ENCODE measurements at places on chromosomes 5 and 9.

DNA sequence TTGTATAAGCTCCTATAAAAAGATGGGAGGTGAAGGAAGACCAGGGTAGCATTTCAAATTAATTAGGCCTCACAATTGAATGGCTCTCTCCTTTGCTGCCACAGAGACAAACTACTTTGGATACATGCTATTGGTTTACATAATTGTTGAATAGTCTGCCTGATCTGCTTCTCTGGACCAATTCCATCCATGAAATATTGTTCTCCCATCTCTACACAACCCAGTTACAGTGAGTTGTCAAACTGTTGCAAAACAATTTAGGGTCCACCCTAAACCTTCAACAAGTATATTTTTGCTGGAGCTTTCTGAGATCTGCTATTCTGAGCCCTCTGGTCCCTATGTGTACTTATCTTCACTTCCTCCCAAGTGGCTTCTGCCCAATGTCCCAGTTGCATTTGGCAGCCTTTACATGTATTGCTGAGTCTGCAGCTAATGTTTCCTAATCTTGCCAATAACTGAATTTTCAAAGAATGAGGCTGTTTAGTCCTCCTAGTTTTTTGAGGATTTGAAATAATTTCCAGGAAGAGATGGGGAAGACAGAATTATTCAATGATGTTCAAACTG lies 38.9 kb downstream of the AGTPBP1 start:
- DNase-seq, result no peak

- DNase-seq, result peak; percentile 28
Observed at GRCh38 chr5:98927242-98927988, 1.4 kb downstream of the CHD1 start.

DNA sequence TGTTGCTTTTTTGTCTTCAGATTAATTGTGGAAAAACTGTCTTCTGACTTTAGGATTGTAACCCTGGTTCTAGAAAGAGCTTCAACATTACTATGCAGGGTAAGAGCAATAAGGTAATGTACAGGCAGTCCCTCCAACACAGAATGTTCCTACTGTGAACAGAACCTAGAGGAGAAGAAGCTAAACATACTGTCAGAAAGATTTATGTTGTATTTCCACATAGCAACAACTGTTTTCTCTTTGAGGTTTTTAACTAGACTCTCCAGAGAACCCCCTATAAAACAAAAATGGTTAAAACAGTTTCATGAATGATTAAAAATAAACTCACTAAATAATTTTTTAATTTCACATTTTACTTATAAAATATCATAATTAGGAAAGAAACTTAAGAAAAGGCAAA lies 64.3 kb upstream of the NAA35 start:
- DNase-seq, result no peak

GRCh38 chr5:22835686-22836085 lies 17.5 kb downstream of the CDH12 start:
- DNase-seq, result no peak

- DNase-seq, result no peak
Observed at GRCh38 chr5:89173528-89173927, 290.5 kb upstream of the MEF2C start.

DNA sequence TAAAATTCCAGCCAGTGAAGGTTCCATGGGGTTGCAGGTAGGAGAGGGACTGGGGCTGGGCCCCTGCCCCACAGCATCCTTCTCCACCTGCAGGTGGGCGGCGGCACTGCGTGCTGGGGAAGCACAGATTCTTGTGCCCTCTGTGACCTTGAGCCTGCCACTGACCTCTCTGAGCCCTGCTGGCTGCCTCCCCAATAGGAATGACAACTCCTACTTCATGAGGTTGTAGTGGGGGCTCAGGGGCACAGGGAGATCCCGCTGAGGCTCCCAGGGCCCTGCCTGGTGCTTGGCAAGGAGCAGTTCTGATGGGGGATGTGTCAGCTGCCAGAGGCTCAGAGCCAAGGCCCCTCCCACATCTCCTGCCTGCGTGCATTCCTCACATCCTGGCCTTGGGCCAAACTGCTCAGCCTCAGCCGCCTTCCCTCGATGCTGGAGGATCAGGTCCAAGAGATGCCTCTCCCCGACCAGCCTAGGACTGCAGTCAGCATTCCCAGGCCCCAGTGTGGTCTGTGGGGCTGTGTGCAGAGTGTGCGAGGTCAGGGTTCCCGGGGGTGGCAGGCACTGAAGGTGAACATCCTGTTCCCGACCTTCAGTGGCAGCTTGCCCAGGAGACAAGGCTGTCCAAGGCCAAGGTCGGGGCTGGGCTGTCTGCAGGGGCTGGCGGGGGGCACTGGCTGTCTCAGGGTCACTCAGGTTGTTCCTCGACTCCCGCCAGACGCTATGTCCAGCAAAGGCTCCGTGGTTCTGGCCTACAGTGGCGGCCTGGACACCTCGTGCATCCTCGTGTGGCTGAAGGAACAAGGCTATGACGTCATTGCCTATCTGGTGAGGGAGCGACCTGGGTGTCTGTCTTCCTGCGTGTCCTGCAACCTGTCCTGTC lies 7.0 kb downstream of the ASS1 start:
- no peak for DNase-seq

- no peak for DNase-seq
Observed at GRCh38 chr9:26748449-26749058, 144.0 kb downstream of the CAAP1 start.

DNA sequence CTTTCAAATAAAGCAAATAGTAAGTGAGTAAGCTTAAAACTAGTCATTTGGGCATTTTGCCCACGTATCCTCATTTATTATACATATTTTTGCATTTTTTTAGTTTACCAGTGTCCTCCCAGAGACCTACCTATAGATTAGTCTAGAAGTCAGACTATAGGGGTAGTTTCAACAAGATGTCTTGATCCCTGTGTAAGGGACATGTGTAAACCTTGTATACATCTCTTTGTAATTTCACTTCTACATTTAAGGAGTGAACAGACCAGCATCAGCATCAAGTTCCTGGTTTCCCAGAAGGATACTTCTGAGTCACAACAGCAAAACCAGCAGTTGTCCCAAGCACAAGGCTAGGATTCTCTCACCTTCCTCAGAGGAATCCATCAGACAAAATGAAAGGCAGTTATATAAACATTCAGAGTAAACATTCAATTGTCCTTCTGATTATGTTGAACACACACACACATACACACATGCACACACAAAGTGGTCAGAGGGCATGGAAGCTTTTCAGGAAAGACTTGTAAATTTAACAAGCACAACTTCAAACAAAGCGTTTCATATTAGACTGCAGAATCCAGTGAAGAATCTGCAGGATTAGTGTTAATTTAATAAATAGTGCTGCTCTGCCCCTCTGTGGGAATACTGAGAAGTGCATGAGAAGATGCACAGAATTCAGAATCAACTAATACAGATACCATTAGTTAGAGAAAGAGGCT lies 55.4 kb downstream of the HINT1 start:
- no peak for DNase-seq

GRCh38 chr9:93300175-93300572 lies 116.2 kb downstream of the WNK2 start:
- DNase-seq, result no peak

- DNase-seq, result no peak
Observed at GRCh38 chr5:133713751-133714150, 101.4 kb upstream of the FSTL4 start.

DNA sequence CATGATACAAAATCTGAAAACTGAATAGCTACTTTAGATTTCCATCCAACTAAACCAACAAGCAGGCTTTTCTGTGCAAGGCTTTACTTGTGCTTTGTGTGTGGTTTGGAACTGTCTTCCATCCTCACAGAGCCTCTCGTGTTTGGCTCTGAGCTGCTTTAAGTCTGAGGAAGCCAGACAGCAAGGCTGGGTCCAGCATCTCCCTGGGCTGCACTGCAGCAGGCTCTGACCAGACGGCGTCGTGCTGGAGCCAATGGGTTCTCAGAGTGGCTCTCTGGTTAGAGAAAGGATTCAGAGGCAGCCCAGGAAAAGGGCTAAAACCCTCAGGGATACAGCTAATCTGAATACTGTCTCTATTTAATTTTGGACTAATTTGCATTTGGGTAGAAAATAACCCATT lies 207.9 kb upstream of the EFNA5 start:
- no peak for DNase-seq

DNA sequence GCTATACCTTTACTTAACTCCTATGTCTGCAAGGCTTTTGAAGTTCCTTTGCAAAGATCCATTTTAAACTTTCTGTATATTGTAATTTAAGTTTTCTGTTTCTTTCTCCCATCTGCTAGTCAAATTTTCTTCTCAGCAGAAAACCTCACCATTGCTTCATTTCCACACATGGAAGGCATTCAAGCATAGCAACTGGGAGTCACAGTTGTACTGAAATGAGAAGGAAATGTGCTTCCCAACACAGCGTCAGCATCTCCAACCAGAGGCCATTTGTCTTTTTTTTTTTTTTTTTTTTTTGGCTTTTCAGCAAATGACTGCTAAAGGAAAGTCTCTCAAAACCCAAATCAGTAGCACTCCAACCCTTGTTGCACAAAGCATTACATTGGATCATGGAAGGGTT lies 92.5 kb downstream of the RAB3C start:
- no peak for DNase-seq

DNA sequence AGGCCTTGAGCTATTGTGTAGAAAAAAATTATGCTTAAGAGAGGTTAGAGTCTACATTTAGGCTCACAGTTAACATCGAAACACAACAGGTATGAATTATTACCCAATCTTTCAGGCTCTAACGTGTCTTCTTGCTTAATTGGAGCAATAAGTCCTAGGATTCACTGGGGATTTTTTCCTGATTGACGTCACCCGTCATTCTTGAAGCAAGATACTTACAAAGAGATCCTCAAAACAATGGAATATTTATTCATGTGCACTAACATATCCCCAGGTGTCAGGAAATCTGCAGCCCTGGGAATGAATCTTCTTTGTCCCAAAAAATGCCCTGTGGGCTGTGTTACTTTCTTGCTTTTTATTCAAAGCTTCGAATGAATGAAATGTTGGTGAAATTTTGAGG lies 413.5 kb downstream of the NFIB start:
- DNase-seq, result no peak

DNA sequence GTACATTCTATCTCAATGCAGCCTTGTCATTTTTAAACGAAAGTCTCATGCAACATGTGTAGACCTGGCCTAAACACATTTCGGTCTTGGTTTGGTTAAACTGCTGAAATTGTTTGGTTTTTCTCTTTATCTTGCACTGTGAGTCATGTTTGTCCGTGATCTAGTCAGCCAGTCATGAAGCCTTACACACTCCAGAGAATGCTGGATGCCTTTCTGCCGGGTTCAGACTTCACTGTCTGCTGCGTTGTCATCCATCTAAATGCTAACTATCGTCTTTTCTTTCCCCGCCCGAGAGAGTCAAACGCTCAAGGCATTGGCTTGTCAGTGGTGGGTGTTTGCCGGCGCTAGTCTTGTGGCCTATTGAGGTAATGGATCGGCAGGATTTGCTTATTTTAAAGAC lies 1194.6 kb upstream of the WWC1 start:
- DNase-seq, result no peak

DNA sequence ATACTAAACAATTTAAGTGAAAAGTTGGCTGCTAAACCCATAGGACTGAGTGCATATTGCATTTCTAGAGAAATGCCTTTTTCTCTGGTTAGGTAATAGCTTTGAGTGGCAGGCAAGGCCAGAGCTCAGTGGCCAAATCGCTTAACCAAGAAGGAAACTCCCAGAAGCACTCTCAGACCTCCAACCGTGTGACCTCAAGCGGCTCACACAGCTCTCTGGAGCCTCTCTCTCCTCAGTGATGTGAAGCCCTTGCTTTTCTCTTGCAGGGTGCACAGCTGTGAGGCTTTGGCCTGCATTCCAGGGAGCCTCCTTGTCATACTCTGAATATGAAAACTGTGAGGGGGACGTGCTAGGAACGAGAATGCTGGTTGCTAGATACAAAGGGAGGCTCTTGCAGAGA lies 106.7 kb downstream of the INSYN2B start:
- no peak for DNase-seq

DNA sequence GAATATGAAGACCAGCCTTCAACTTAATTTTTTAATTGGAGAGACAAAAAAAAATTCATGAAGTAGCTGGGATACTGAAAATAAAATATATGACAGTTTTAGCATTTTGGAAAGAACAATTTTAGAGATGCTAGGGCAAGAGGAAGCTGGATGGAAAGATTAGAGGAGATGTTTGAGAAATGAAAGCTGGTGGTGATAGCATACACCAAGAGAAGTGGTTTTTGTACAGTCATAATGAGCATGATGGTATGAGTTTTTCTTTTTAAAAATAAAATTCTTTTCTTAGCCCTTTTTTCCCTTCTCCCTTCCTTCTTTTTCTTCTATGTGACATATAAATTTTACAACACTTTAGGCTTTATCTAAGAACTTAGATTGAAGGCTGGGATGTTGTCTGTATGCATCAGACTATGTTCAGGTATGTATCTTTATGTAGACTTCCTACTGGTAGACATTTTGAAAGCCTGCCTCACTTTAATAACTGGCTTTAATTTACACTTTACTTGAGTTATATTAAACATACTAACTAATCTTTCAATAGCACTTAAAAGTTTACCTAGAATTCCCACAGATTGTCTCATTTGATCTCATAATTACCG lies 522.5 kb downstream of the TLE4 start:
- DNase-seq, result no peak

DNA sequence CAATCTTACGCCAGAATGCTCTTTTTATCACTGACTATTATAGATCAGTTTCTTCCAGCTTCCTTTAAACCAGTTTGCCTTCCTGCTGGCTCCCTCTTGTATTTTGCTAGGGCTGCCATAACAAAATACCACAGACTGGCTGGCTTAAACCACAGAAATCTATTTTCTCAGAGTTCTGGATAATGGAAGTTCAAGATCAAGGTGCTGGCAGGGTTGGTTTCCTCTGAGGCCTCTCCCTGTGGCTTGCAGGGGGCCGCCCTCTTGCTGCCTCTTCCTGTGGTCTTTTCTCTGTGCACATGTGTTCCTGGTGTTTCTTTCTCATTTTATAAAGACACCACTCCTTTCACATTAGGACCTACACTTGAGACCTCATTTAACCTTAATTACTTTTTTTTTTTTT lies 6.8 kb upstream of the FXN start:
- no peak for DNase-seq

DNA sequence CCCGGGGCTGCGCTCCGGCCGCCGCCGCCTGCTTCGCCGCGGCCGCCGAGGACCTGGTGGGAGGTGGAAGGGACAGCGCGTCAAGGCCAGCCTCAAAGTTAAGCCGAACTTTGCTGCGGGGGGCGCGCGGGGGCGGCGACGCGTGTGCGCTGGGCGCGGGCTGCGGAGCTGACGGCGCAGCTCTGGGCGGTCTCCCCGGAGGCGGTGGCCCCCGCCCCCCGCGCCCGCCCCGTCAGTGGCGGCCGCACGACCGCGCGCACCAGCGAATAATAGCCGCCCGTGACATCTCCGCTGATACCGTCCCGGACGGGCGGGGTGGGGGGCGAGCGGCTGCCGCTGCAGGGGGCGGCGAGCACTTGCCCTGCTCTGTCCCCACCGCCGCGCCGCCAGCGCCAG lies 579 bp upstream of the FAM78A start:
- DNase-seq, result no peak
